OCI-M1 (cell line): ENCODE measurements at places on chromosomes 4 and X.

GRCh38 chr4:145012841-145013240 lies 85.2 kb downstream of the ANAPC10 start:
- DNase-seq = peak; percentile 64

GRCh38 chr4:168683595-168683994 lies 186.7 kb downstream of the PALLD start:
- DNase-seq = no peak

DNA sequence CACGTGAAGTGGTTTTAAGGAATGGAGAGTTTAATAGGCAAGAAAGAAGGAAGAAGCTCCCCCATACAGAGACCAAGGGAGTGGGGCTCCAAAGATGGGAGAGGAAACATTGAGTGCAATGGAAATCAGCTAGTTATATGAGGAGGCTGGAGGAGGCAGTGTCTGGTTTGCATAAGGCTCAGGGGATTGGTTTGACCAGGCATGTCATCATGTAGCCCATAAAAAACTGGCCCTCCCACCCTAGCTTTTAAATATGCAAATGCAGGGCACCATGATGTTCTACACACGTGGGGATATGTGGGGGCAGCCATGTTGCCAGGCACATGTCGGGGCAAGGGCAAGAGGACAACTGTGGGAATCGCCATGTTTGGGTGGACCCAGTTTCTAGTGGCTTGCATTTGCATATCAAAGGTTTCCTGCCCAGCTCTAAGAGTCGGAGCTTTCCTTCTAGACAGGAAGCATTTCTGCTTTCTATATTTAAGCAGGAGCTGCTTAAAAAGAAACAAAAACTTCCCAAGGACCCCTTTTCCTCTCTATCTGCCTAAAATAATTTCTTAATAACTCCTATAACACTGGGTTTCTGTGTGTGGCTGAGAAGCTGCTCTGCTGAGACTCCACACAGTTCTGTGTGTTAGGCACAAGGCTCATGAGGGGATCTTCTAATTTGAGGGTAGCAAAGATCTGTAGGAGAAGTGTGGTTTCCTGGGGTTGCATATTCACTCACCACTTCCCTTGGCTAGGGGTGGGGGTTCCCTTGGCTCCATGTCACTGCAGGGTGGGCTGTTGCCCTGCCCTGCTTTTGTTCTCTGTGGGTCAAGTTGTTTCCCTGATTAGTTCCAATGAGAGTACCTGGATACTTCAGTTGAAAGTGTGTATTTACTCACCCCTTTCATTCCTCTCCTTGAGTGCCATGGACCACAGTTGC lies 113.5 kb downstream of the VSIG4 start:
- peak; percentile 95 for DNase-seq

DNA sequence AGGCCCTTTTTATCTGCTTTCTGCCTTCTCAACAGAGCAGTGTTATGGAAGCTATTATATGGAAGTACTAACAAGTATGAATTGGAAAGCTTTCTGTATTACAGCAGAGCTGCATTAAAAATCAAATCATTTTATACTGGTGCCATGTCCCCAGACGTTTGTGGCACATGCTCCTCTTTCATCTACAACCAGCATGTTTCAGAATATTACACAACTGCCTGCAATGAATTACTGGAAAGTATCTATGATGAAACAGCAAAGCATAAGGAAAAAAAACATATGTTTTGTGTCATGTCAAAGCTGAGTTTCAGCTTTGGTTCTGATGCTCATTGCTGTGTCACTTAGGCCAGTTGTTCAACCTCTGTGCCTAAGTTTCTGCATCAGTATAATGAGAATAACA lies 576.8 kb downstream of the GBA3 start:
- DNase-seq = peak; percentile 19

GRCh38 chr4:155694100-155694785 lies 27.6 kb downstream of the GUCY1A1 start:
- DNase-seq = no peak

GRCh38 chr4:185472103-185472542 lies 590 bp upstream of the CCDC110 start:
- DNase-seq = no peak

GRCh38 chr4:41701983-41702382 lies 46.5 kb downstream of the PHOX2B start:
- no peak for DNase-seq

DNA sequence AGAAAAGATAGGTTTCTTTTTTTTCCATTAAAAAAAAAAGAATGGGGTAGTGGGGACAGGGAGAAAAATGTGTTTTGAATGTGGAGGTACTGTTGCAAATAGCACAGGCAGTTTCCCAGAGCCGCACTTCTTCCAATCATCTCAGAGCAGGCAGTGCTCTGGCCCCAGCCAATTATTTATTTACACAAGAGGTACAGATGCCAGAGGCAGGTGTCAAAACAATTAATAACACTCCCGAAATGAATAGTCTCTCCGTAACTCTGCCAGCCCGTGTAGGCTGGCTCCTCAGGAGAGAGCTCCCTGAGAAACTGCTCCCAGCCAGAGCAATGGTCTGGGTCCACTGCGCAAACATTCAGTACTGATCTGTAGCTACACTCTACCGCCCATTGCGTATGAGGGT lies 130.8 kb upstream of the IL1RAPL2 start:
- DNase-seq = no peak

GRCh38 chr4:8291701-8292477 lies 22.3 kb downstream of the HTRA3 start:
- no peak for DNase-seq

- DNase-seq = peak; percentile 91
Observed at GRCh38 chr4:74682567-74683359, 111.6 kb downstream of the BTC start.

GRCh38 chr4:53943345-53944085 lies 120.9 kb downstream of the CHIC2 start:
- no peak for DNase-seq

GRCh38 chrX:99371976-99372595 lies 1038.0 kb downstream of the PCDH19 start:
- DNase-seq = no peak

DNA sequence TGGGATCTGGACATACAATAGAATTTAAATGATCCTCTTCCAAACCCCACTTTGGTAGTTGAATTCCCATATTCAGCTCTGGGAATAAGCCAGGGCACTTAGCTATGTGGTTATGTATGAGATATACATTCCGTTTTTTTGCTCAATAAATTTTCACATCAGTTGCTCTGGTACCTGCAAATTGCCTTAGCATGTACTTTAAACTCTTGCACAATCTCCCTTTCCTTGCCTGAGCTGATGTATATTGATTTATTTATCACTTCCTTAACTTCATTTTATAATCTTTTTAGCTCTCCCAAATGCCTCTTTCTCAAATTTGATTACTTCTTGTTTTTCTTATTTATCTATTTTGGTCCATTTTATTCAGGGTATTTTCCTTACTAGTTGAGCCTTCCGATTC lies 90.1 kb upstream of the AGA start:
- DNase-seq = no peak

- DNase-seq = no peak
Observed at GRCh38 chr4:114807357-114807756, 208.8 kb downstream of the UGT8 start.

DNA sequence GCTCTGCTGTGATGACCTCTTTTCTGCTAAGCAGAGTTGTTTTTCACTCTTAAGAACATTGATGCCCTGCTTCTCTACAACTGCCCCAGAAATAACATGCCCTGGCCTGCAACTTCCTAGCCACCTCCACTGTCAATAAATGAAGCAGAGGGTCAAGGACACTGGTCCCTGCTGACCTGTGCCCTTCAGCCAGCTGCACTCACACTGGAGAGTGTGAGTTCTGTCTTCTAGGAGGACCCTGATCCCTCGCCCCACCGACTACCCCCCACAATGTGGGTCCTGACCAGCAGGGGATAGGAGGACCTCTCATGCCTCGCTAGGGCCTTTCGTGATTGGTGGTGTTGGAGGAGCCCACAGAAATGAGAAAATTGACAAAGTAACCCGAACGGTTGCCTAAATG lies 408.1 kb upstream of the GALNT7 start:
- no peak for DNase-seq

GRCh38 chrX:125810856-125811255 lies 355.2 kb downstream of the DCAF12L2 start:
- no peak for DNase-seq

- DNase-seq = no peak
Observed at GRCh38 chr4:6195602-6196319, 4.6 kb downstream of the JAKMIP1 start.

- peak; percentile 26 for DNase-seq
Observed at GRCh38 chrX:115018040-115018647, 728 bp upstream of the IL13RA2 start.

GRCh38 chr4:22730021-22730420 lies 37.3 kb downstream of the GBA3 start:
- DNase-seq = no peak

- no peak for DNase-seq
Observed at GRCh38 chrX:10507876-10508275, 112.5 kb downstream of the MID1 start.

DNA sequence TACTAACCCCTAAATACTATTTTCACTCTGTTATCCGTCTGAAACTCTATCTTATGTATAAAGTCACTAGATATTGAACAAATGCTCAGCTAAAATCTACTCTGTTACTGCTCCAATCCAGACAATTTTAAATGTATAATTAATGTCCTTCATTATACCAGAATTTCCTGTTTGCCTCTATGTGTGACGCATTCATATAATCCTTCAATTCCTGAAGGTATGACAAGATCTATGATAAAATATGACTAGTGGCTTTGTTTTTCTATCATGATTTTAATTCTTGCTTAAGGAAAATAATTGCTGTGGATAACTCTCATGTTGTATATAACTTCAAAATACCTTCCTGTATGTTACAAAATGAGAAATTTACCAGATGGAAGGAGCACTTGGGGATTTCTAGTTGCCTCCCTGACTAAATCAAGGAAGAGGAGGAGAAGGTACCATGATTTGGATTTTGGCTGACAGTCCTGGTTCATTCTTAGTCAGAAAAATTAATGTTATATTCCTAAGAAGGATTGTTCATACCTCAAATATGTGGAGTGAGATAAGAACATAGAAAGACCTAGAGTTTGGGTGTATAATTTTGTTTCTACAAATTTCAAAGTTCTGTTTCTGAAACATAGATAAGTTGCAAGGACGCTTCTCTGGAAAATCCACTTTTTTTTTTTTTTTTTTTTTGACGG lies 4.9 kb downstream of the CXCL6 start:
- DNase-seq = no peak

GRCh38 chrX:4129626-4130025 lies 416.2 kb upstream of the PRKX start:
- no peak for DNase-seq

- no peak for DNase-seq
Observed at GRCh38 chr4:122700178-122700725, 32.3 kb upstream of the BBS12 start.

GRCh38 chr4:71772592-71772991 lies 11.3 kb downstream of the GC start:
- DNase-seq = peak; percentile 55

- DNase-seq = peak; percentile 77
Observed at GRCh38 chr4:161320377-161320776, 843.4 kb downstream of the FSTL5 start.

GRCh38 chr4:17613761-17614415 lies 553 bp upstream of the MED28 start:
- peak; percentile 56 for DNase-seq

GRCh38 chr4:54228961-54229501 lies at the start of gene PDGFRA:
Gene PDGFRA (plus strand): TSS chr4:54229293. CDS start chr4:54258769, 29,476 bp downstream.
- DNase-seq = no peak

GRCh38 chrX:13655674-13656073 lies 2.7 kb downstream of the TCEANC start:
- DNase-seq = no peak

GRCh38 chrX:134010690-134011089 lies 25.3 kb upstream of the GPC3 start:
- DNase-seq = no peak

DNA sequence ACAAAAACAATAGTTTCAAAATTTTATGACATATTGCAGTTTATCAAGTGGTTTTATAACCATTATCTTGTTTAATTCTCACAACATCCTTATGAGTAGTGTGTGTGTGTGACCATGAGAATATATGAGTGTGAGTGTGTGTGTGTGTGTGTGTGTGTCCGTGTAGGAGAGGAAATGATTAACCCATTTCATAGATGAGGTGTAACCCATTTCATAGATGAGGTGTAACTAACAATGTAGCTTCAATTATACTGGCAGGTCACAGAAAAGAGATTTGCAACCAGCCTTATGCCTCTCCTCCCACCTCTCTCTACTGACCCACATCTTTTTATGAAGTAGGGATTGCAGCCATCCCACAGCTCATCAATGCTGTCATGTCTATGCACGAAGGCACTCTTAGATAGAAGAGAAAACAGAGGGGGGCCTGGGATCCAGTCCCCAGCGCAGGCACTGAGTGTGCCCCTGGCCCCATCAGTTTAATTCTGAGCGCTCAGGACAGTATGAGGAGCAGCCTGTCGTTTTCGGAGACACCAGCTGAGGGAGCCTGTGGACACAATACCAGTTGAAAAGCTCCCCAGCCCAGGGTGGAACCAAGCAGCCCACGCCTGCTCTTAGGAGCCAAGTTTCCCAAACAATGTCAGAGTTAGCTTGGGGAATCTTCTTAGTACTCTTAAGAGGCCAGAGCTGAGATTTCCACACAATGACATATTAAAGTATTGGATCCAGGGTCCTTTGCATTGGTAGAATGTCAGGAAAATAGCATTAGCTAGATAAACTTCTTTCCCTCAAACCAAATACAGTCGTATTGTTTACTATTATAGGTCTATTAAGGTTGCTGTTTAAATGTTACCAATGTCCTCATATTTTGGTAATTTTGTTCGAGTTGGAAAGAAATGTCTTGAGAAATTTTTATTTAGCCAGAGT lies 88.6 kb downstream of the PALLD start:
- peak; percentile 78 for DNase-seq

- peak; percentile 14 for DNase-seq
Observed at GRCh38 chr4:23242962-23243361, 550.2 kb downstream of the GBA3 start.

- DNase-seq = no peak
Observed at GRCh38 chr4:75251547-75251946, 262.7 kb downstream of the RCHY1 start.

DNA sequence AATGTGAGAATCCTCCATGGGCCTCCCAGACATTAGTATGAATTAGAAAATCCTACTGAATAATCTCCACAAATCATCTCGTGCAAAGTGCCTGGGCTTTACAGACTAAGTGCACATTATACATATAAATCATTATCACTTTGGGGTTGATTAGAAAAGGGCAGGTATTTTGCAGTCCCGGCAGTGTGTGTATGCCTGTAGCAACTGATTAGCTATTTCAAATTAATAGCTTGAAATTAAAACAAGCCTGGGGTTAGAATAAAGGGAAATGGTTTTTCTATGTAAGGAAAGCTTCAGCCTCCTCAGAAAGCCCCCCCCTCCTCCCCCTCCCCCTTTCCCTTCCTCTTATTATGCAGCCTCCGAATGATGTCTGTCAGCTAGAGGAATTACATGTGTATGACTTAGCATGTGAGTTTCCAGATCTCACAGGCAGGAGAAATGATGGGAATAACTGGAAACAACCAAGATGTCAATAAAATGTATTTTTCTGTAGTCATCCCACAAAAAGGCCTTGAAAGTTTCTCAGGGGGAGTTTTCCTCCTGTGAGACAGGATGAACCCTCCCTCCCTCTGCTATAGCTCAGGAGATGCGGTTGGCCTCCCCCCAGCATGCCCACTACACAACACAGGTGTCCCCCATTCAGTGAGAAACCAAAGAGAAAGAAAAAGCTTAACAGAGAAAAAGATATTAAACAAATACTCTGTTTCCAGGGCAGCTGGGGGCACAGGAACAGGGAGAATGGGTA lies 41.2 kb upstream of the RASGEF1B start:
- DNase-seq = no peak

GRCh38 chr4:25180524-25181131 lies 20.4 kb upstream of the SEPSECS start:
- DNase-seq = peak; percentile 81

- DNase-seq = no peak
Observed at GRCh38 chr4:45004847-45005565, 278.6 kb upstream of the GNPDA2 start.
